ENCODE measurements at places on chromosomes 11 and 22.

GRCh38 chr11:122270535-122270934 lies 154.5 kb upstream of the BLID start:
- no peak for DNase-seq

GRCh38 chr11:15810082-15810481 lies 546.3 kb downstream of the SOX6 start:
- no peak for DNase-seq

GRCh38 chr11:64238999-64239398 lies 1.9 kb upstream of the FKBP2 start:
- no peak for DNase-seq

DNA sequence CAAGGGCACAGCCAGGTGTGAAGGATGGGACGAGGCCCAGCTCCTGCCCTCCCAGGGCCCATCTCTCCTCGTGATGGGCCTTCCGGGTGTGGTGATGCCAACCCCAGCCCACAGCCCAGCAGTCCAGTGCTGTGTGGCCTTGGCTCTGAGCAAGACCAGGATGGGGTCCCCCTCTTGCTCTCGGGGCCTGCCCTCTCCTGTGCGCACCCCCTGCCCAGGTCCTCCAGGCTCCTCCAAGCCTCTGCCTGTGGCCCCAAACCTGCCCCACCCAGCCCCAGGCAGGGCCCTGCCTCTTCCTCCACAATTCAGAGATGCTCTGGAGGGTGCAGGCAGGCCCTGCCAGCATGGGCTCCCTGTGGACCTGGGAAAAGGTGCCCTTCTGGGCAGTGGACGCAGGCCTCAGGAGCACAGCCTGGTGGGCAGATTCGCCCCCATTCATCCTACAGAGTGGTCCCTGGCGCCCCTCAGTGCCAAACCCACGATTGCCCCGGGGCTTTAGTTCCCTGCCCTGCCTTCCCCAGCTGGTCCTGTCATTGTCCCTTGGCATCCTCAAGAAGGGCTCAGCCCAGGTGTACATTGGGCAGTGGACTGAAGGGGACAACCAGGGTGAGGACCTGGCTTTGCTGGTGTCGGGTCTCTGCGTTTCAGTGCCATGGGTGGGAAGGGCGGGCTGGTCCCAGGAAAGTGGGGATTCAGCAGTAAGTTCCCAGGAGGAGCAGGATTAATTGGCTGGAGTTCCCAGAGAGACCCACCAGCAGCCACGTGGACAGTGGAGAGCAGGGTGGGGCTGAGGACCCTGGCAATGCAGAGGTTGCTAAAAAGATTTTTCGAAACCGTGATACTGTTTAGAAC lies 19.8 kb downstream of the EIF1AD start:
- DNase-seq, result no peak

DNA sequence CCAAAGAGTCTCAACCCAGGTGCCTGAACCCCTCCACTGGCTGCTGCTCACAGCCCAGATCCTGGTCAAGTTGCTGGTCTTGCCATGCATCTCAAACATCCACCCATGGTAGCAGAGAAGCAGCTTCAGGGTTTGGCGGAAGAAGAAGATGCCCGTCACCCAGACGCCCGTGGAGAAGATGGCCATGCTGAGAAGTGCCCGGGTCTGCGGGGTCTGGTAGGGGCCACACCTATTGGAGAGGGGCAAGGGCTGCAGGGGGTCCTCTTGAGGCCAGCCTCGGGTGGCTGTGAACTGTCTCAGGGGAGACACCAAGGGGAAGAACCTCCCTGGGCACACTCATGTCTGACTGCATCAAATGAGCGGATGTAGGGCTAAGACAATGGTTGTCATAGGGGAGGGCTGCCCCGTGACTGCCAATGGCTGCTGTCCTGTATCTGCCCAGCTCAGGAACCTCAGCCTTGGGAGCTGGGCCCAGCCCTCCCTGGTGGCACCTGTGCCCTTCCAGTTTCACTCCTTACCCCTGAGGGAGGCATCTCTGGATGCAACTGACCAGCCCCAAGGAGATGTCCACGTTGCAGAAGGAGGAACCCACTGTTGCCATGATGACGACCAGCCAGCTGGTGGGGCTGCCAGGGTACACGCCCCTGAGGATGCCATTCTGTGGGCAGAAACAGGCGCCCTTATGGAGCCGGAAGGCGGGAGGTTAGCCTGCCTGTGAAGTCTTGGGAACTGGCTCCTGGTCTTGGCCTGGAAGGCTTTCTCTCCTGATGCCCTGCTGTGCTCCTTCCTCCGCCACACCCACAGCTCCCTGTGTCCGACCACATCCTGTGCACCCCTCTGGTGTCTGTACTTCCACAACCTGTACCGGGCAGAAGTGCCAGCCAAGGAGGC lies 1.2 kb downstream of the CPT1B start:
- DNase-seq, result no peak
